Karpas-422 (cell line): ENCODE measurements at places on chromosomes 12 and 14.
A peak's percentile ranks its signal among the peaks of the same experiment; 100 is the strongest.

GRCh38 chr12:106498056-106498455, 84.7 kb upstream of the RFX4 start:
- DNase-seq: no peak

- DNase-seq: no peak
Measured at GRCh38 chr14:74950795-74951442, 4.5 kb downstream of the PGF start.

- DNase-seq: no peak
Measured at GRCh38 chr12:116513944-116514343, 45.2 kb upstream of the MAP1LC3B2 start.

- no peak for DNase-seq
Measured at GRCh38 chr12:28026701-28027100, 54.2 kb upstream of the PTHLH start.

DNA sequence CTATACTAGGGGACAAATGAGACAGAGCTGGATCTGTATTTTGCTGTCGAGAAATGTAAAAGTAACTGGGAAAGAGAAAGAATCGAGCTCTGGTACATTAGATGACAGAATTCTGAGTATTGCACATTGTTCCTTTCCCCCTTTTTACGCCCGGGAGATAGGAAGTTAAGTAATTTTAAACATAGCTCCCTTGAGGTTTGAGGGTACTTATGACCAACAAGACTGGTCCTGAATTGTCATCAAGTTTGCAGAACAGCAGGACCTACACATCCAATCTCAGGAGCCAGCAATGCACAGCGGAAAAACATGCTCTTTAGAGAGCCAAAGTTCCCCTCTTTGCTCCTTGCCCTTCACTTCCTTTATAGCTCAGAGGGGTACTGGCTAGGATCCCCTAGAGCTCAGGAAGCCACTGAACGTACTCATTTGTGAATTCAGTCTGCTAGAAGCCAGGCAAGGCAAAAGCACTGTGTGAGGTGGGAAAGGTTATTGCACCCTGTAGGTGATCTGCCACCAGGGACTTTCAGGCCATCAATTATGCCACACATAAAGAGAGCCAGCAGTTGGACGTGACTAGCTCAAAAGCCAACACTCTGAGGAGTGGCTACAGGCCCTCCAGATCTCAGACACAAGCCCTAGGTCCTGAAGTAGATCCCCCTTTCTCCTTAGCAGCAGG, 333.8 kb downstream of the KCNH5 start:
- DNase-seq: no peak

- no peak for DNase-seq
Measured at GRCh38 chr12:123671876-123672275, 963 bp downstream of the TCTN2 start.

DNA sequence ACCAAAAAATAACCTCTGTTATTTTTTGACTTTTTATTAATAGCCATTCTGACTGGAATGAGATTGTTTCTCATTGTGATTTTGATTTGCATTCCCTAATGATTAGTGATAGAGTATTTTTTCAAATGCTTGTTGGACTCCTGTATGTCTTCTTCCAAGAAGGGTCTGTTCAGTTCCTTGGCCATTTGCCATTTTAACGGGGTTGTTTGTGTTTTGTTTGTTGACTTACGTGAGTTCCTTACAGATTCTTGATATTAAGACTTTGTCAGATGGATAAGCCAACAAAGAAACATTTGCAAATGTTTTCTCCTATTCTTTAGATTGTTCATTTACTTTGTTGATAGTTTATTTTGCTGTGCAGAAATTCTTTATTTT, 651.6 kb upstream of the LRFN5 start:
- DNase-seq: no peak

DNA sequence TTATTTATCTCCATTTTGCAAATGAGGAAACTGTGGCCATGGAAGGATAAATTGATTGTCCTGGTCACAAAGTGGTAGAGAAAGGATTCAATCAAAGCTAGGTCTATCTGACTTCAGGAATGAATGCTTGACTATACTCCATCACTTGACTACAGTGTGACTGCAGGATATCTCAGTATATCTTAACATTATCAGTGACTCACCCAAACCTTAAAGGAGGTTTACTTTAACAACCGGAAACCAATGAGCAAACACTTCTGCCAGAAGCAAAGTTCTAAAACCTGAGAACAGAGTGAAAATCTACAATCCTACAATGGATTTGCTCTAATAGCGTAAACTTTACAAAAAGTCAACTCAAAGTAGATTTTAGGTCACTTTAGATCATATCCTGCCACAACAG, 277.0 kb downstream of the CEP128 start:
- DNase-seq: no peak

- DNase-seq: no peak
Measured at GRCh38 chr14:95021588-95021987, 135.7 kb downstream of the DICER1 start.

DNA sequence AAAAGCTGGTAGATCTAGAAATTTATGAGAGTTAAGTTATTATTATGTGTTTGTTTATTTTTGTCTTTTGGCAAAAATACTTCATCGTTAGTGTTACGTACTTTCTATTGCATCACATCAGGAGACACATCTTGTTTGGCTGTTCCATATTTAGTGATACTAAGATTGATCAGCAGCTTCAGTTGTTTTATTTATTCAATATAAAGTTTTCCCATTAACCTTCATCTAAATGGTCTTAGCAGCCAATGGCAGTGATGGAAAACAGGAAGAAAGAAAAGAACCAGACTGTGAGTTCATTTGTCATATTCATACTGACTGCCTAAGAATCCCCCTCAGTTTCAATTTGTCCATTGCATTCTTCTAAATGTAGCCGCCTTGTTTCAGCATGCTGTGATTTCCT, 122.3 kb downstream of the METTL25 start:
- no peak for DNase-seq

GRCh38 chr12:72148709-72149108, 123.5 kb upstream of the TRHDE start:
- no peak for DNase-seq

GRCh38 chr12:115216301-115216700, 532.3 kb upstream of the TBX3 start:
- no peak for DNase-seq

GRCh38 chr12:26867080-26867479, 34.1 kb upstream of the ITPR2 start:
- DNase-seq: no peak

DNA sequence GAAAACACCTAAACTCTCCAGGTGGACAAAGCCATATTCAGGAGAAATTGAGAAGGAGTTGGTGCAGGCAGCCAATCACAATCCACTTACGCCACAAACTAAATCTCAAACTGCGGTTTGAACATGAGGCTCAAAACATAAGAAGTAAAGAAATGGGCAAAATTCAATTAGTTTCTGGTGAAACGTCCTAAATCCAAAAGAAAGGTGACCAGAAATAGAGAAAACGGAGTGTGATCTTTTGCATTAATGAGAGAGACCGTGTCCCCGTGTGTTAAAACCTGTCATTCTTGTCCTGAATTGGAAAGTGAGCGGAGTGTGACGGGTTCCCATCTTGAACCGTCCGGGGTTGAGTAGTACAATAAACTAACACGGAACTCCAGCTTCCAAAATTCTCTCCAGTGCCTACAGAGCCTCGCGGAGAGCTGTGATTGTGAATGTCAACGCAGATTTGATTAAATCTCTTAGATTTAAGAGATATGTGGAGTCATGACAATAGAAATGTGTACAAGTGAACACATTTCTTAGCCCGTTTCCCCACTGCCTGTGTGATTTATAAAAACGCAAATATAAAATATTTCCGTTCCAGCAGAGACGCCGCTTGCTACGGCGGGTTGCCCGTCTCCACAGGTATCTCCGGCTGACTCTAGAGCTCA, 595 bp upstream of the METAP2 start:
- peak; percentile 83 for DNase-seq
